ENCODE measurements at places on chromosomes 1 and 21. TPM values are rescaled to one million over a fixed set of nuclear protein-coding genes. Genes with fewer than 3 reads are reported as not detected.

NLRP3 gene
- total RNA-seq: 6.6 TPM

DNA sequence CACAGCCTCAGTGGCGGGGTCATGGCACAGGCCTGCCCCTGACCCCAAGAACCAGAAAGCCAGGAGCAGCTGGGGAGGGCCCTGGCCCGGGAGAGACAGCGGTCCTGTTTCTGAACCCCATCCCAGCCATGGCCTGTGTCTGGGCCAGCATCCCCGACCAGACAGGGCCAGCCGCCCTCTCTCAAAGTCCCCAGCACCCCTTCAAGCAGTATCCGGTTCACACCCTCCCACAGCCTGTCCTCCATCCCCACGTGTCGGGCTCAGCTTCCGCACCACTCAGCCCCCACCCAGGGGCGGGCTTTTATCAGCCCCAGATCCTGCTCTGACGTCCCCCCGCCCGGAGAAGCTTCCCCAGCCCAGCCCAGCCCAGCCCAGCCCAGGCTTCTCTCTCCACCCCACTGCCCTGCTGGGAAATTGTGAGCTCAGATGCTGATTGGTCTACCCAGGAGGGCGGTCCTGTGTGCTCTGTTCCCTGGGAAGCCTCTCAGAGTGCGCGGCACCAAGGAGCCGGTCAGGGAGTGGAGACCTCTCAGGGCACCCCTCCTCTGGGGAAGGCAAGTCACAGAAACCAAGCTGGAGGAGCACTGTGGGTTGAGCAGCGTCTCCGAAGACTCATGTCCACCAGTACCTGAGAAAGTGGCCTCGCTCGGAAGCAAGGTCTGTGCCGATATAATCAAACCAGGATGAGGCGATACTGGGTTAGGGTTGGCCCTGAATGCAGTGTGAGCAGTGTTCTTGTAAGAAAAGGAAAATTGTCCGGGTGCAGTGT is 4.7 kb upstream of the FAAP20 start:
- peaks cover 41% of the 10 kb centered on the region for H3K4me1 ChIP-seq
- H3K27ac ChIP-seq: peak overlapping the region; percentile 53
- H3K4me3 ChIP-seq: peak overlapping the region; percentile 46
- no peaks in the 10 kb centered on the region for H3K27me3 ChIP-seq
- no peaks in the 10 kb centered on the region for H3K36me3 ChIP-seq

SAMD13 gene
- 0.84 TPM for total RNA-seq

DNA sequence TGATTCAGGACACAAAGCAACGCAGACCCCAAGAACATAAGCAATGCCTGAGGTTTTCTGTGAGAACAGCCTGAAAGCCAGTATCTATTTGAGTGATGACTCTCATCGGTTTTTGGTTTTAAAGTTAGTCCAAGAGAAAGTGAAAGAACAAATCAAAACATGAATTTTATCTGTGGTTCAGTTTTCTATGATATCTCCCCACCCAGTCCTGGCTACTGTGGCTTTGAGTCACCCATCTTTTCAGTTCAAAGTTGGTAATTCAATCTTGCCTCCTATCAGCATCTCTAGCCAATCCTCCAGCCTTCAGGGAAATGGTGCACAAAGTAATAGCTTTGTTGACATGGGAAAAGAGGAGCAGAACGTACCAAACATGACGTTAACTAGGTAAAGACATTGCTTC is 40.5 kb upstream of the KRTAP19-8 start:
- no peak for DNase-seq
- no peaks in the 10 kb centered on the region for H3K27me3 ChIP-seq
- H3K4me1 ChIP-seq: no peaks in the 10 kb centered on the region

DNA sequence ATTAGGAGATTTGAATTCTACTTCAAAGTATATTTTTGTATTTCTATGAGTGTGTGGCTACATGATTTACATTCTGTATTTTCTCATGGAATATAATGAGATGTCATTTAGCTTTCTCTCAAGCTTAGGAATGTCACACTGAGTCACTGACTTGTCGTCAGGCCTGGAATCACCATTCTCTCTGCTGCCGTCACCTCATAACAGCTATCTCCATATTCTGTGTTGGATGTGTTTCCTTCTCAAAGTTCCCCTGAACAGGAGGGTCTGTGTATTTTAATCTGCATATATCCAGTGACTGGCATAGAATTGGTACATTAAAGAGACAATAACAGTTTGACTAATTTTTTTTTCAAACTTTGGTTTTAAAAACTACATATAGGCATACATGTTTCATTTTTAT is 35.9 kb downstream of the LYPLAL1 start:
- DNase-seq: no peak
- H3K4me1 ChIP-seq: no peaks in the 10 kb centered on the region
- no peaks in the 10 kb centered on the region for H3K36me3 ChIP-seq
- no peak overlapping the region for H3K4me3 ChIP-seq

- no peaks in the 10 kb centered on the region for H3K4me1 ChIP-seq
- H3K36me3 ChIP-seq: no peaks in the 10 kb centered on the region
- no peaks in the 10 kb centered on the region for H3K27me3 ChIP-seq
- peak; percentile 58 for DNase-seq
- peak overlapping the region; percentile 94 for H3K27ac ChIP-seq
Observed at GRCh38 chr1:212557739-212558692, 50.5 kb upstream of the ATF3 start.

DNA sequence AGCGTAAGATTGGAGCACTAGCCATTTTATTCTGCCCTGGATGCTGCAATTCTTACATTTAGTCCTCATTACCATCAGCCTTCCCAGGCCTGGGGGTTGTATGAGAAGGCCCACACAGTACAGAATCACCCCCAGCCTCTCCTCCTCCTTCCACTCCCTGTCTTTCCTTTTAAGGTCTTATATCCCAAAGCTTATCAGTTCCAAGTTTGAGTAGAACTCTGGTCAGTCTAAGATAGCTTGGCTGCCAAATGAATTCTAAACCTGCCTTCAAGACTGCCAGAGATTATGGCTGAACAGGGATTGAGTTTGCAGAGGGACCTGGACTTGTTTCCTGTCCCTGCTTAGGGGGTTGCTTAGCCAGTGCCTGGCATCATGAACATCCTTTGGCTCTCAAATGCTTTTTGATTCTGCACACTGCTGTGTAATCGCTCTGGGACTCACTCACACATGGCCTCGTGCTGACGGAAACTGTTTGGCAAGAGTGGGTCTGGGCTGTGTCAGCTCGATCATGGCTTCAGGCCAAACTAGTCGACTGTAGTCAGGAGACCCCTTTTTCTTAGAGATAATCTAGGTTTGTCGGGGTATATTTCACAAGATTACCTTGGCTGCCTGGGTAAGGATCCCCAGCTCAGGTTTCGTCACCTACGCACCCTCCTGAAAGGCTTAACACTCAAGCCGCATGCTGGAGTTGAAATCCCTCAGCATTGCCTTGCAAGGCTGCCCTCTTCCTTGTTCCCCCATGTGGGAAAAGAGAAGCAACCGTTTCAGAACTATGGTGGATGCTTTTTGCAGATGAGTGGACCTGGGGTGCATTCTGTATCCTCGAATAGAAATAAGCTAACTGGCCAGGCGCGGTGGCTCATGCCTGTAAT is 252.6 kb downstream of the NFIA start:
- no peak for DNase-seq
- H3K4me3 ChIP-seq: no peak overlapping the region
- no peak overlapping the region for H3K27ac ChIP-seq
- H3K4me1 ChIP-seq: no peaks in the 10 kb centered on the region
- no peaks in the 10 kb centered on the region for H3K36me3 ChIP-seq

KCNN3 gene
- total RNA-seq: 1.9 TPM

DNA sequence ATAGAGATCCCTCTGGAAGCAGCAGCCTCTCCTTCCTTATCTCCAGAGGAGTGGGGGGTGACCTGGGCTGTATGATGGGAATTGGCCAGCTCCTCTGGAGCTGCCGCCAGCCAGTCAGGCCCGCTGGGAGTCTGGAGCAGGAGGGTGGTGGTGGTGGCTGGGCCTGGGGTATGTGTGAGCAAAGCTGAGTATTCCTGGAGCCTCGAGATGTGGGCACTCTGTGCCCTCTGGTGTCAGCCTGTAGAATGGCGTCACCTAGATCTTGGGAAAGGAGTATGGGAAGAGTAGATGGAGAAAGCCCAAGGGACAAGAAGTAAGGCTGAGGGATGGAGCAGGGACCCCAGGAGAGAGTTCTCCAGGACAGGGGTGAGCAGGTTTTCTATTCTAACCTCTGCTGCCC is 16.0 kb downstream of the VANGL2 start:
- no peaks in the 10 kb centered on the region for H3K27me3 ChIP-seq
- H3K36me3 ChIP-seq: no peaks in the 10 kb centered on the region
- H3K27ac ChIP-seq: no peak overlapping the region
- no peak overlapping the region for H3K4me3 ChIP-seq
- no peak for DNase-seq

- no peaks in the 10 kb centered on the region for H3K36me3 ChIP-seq
- DNase-seq: no peak
- H3K27ac ChIP-seq: peak overlapping the region; percentile 3
- H3K27me3 ChIP-seq: no peaks in the 10 kb centered on the region
- H3K4me3 ChIP-seq: no peak overlapping the region
Observed at GRCh38 chr1:180584869-180585268, 26.1 kb downstream of the OVAAL start.

GRCh38 chr1:45302505-45303150 is 24.1 kb upstream of the HPDL start:
- H3K27me3 ChIP-seq: no peaks in the 10 kb centered on the region
- peaks cover 15% of the 10 kb centered on the region for H3K4me1 ChIP-seq
- peak overlapping the region; percentile 56 for H3K4me3 ChIP-seq
- no peaks in the 10 kb centered on the region for H3K36me3 ChIP-seq
- DNase-seq: no peak

VSIG8 gene
- total RNA-seq: not detected

DNA sequence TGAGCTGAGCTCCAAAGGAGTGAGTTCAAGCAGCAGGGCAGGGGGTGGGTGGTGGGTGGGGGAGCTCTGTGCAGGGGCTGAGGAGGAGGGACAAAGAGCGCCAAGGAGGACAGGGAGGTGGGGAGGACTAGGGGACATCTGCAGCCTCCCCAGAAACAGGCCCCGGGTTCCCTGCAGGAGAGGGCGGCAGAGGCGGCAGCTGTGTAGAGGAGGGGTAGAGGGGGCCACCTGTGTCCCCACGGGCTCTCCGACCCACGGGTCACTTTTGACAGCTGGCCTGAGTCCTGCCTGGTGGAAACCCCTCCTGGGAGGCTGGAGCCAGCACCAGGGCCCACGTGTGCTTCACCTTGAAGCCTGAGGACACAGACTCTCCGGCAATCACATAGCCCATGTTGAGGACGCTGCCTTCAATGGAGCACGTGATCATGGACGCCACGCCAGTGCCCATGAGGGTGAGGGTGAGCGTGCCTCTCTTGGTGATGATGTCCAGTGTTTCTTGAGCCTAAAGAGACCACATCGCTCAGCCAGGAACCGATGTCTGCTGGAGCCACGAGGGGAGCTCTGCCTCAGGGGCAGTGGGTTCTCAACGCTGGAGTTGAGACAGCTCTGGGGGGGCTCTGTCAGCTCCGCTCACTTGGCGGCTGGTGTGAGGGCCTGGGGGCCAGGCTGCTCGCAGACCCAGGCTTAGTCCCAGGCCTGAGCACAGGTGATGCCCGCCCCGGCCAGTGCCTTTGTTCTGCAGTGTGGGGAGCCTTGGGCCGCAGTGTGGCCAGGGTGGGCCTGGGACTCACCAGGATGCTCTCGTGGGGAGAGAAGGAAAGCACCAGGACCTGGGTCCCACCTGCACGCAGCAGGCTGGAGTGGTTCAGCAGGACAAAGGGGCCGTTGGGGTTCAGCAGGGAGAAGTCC is 6.6 kb upstream of the TMEM52 start:
- no peaks in the 10 kb centered on the region for H3K4me1 ChIP-seq
- no peaks in the 10 kb centered on the region for H3K27me3 ChIP-seq
- DNase-seq: no peak

- no peaks in the 10 kb centered on the region for H3K36me3 ChIP-seq
- H3K27me3 ChIP-seq: no peaks in the 10 kb centered on the region
- DNase-seq: peak; percentile 53
- no peak overlapping the region for H3K4me3 ChIP-seq
- no peaks in the 10 kb centered on the region for H3K4me1 ChIP-seq
Observed at GRCh38 chr1:227816750-227817446, 1.4 kb downstream of the PRSS38 start.

OBSCN gene
- total RNA-seq: 20.3 TPM

ZNF281 gene
- total RNA-seq: 18.1 TPM

SRM gene
- total RNA-seq: 67.1 TPM

AIM2 gene
- 3.6 TPM for total RNA-seq

DNA sequence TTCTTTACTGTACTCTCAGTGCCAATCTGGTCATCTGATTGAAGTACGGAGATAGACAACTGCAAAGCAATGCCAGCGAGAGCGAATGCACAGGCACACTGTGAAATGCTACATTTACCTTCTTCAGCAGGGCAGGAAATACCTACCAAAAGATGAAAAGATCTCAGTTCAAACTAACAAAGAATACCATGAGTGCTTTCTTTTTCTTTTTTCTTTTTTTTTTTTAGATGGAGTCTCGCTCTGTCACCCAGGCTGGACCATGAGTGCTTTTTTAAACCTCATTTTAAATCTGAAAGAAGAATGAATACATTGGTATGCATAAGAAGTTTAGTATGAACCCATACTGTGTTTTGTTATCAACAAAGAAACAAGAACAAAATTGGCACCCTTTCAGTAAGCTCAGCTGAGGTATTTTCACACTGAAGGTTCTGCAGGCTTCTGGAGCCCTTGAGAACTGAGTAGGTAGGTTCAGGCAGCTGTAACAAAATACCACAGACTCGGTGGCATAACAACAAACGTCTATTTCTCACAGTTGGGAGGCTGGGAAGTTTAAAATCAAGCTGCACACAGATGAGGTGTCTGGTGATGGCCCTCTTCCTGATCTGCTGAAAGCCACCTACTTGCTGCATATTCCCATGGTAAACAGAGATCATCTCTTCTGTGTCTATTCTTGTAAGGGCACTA is 1.7 kb upstream of the CHI3L2 start:
- no peak overlapping the region for H3K27ac ChIP-seq
- DNase-seq: no peak
- no peaks in the 10 kb centered on the region for H3K36me3 ChIP-seq
- H3K4me3 ChIP-seq: no peak overlapping the region
- H3K27me3 ChIP-seq: no peaks in the 10 kb centered on the region
